Activated CD4-positive, alpha-beta T cell treated with anti-CD3 and anti-CD28 coated beads for 48 hours (primary cell): ENCODE measurements at places on chromosomes 5 and 9.

DNA sequence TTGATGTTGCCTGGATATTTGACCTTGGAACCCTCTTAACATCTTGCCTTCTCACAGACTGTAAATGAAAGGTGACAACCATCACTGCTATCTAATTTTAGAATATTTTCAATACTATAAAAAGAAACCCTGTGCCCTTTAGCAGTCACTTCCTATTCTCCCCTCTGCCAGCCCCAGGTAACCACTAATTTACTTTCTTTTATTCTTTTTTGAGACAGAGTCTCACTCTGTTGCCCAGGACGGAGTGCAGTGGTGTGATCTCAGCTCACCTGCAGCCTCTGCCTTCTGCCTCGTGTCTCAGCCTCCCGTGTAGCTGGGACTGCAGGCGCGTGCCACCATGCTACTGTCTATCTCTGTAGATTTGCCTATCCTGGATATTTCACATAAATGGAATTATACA lies 43.6 kb downstream of the FRMPD1 start:
- no peak for DNase-seq

GRCh38 chr5:10333154-10334006 lies 20.1 kb upstream of the MARCHF6 start:
- peak; percentile 19 for DNase-seq

GRCh38 chr5:37640088-37640487 lies 199.8 kb downstream of the GDNF start:
- DNase-seq, result no peak

GRCh38 chr9:94622087-94622800 lies 17.1 kb downstream of the FBP1 start:
- no peak for DNase-seq

- DNase-seq, result no peak
These were observed 590.8 kb upstream of the BRINP1 start for GRCh38 chr9:119959846-119960545.

DNA sequence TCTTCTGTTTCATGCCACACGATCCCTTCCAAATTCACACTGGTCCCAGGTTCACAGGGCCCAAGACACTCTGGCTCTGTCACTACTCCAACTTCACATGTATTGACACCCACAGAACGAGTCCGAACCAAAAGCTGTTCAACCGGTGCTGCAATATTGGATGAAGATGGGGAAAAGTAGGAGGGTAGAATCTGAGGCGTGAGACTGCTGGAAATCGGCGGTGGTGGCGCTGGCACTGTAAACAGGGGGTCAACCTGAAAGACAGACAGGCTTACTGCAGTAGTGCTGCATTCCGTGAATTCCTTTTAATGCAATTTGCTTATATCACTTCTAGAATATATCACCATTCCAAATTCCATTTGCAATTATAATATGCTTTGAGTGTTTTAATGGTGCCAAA lies 45.4 kb downstream of the ZNF608 start:
- no peak for DNase-seq

GRCh38 chr5:52995914-52996313 lies 6.8 kb downstream of the ITGA2 start:
- no peak for DNase-seq

- peak; percentile 32 for DNase-seq
These were observed 343.0 kb downstream of the RAB3C start for GRCh38 chr5:58925627-58926540.

- no peak for DNase-seq
These were observed 87.7 kb upstream of the CKMT2 start for GRCh38 chr5:81145329-81145935.

- DNase-seq, result no peak
These were observed 120.9 kb downstream of the ADAMTSL1 start for GRCh38 chr9:18594837-18595236.

GRCh38 chr5:66573733-66574132 lies 22.5 kb upstream of the MAST4 start:
- DNase-seq, result no peak

DNA sequence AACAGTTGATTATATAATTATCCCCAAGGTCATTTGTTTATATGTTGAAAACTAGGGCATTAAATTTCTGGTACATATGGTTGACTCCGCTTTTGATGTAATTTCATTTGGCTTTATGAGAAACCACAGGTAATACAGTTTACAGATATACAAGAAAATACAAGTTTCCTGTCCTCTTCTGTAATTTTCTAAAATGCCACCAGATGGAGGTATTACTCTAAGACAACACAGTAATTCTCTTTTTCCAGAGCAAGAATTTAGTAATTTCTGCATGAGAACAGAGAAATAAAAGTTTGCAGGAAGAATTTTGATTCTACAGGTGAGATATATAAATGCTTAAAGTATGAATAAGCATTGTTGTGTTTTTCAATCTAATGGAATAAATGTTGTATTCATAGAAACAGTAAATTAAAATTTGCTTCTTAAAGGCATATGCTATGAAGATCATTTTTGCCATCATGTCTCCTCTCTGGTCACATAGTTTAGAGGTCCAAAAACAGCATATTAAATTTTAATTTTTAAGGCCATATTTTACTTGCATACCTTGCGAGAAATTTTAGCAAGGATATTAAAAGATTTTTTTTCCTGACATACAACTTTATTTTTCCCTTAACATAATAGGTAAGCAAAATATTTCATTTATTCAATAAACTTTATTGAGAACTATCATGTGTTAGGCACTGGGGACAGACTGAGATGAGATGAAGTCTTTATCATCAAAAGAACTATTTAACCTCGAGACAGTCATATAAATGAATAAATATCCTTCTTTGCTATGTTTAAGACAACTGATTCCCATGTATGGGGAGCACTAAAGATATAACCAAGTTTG lies 22.7 kb downstream of the CHD1 start:
- no peak for DNase-seq

DNA sequence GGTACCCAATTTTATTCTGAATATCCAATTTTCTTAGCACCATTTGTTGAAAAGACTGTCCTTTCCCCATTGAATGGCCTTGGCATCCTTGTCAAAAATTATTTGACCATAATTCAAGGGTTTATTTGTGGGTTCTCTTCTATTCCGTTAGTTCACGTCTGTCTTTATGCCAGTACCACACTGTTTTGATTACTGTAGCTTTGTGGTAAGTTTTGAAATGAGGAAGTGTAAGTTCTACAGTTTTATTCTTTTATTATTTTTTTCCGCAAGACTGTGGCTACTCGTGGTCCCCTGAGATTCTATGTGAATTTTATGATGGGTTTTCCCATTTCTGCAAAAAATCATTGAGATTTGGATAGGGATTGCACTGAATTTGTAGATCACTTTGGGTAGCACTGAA lies 402.6 kb downstream of the PLK2 start:
- no peak for DNase-seq

- DNase-seq, result no peak
These were observed 36.1 kb downstream of the TAF11L14 start for GRCh38 chr5:17670353-17670752.

- DNase-seq, result no peak
These were observed 114.9 kb downstream of the GAPVD1 start for GRCh38 chr9:125376261-125377226.

DNA sequence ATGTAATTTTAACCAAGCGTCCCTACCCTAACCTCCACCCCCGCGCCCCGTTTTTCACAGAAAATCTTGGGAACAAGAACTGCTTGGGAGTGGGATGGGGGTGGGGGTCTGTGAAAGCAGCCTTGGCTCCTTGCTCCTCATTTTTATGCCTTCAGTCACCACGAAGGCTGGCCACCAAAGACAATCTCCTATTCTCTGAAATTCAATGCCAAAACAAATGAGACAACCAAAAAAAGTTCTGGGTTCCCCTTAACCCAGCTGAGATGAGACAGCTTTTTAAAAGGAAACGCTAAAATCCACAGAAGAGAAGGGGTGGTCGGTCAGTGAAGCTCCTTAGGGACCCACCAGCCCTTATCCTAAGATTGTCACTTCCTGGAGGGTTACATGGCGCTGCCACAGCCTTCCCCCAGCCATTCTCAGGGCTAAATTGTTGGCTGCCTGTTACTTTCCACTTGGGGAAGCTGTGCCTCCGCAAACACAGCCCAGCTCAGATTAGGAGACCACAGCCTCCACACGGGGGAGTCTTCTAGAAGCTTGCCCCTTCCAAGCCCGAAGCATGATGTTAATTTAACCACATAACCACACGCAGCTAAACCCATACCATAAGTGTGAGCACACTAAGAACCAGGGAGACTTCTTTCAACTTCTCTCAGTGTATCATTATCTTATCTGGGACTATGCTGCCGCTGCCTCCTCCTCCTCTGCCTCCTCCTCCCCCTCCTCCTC lies 136.3 kb downstream of the FOXD1 start:
- peak; percentile 26 for DNase-seq

GRCh38 chr5:120628156-120628555 lies 164.1 kb downstream of the PRR16 start:
- no peak for DNase-seq

DNA sequence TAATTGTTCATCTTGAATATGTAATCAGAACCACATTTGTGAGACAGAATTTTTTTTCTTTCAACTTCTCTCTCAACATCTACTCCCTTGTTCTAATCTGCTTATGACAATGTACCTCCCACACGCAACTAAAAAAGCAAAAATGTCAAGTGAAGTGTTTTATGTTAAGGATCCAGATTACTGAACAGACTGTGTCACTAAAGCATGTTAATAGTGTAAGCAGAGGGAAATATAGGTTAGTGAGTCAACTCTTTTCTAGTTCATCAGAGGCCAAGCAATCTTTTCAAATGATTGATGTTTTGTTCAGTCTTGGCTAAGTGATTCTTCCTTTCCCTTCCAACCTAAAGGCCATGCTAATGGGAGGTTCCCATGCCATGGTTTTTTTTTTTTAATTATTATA lies 34.7 kb upstream of the IDNK start:
- DNase-seq, result no peak

GRCh38 chr9:34343090-34343489 lies 13.7 kb downstream of the NUDT2 start:
- DNase-seq, result no peak

GRCh38 chr5:36152324-36153297 lies 700 bp downstream of the SKP2 start:
- no peak for DNase-seq

GRCh38 chr5:125450771-125451170 lies 704.3 kb upstream of the ZNF608 start:
- no peak for DNase-seq

DNA sequence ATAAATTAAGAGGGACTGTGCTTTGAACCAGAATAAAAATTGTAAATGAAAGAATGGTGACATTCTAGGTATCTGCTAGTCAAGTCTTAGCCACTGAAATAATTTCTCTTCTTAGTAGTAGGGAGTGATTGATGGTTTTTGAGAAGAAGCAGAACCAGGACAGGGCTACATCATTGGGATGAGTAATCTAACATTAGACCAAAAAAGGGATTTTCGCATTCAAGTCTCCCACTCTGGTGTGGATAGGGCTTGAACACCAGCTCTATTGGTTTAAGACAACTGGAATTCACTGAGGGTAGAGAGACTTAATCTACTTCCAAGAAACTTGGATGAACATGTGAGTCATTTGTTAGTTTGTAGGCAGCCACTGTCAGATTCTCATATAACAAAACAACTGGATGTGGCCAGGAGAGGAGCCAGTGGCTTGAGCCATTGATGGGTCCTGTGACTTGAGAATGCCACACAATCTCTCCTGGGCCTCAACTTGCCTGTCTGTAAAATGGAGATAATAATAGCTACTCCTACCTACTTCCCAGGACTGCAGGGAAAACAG lies 16.6 kb downstream of the FAT2 start:
- no peak for DNase-seq

DNA sequence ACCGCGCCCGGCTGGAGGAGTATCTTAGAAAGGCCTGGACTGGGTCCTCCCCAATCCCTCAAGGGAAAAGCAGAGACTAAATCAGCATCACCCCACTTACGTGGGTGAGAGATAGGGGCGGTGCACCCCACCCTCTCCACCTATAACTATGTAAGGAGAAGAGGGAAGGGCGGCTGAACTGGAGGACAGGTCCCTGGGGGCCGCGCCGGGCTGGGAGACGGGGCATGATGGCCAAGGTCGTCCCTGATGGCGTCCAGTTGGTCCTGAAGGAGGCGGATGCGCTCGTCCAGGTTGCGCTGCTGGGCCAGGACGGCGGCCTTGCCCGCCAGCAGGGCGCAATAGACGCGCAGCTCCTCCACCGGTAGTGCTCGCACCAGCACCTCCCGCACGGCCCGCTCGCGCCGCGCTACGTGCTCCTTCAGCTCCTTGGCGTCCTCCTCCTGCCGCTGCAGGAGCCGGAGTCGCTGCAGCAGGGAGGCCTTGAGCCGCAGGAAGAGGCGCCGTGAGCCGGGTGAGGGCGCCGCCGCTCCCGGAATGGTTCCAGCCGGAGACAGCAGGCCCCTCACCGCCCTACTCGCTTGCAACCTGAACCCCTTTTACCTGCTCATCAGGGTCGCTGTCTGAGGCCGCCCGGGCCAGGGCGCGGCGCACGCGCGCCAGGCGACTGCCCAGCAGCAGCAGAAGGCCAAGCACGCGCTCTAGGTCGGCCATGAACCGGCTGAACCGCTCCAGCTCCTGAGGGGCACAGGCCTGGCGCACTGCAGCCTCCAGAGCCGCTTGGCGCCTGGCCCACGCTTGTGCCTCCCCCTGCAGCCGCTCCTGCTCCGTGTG lies 7.6 kb downstream of the SHROOM1 start:
- peak; percentile 51 for DNase-seq

GRCh38 chr9:86075132-86076109 lies 23.9 kb downstream of the GOLM1 start:
- peak; percentile 45 for DNase-seq

- DNase-seq, result no peak
These were observed 852.3 kb upstream of the DMAC1 start for GRCh38 chr9:8651846-8652215.

GRCh38 chr9:77764894-77765780 lies 117.0 kb upstream of the GNA14 start:
- DNase-seq, result no peak

DNA sequence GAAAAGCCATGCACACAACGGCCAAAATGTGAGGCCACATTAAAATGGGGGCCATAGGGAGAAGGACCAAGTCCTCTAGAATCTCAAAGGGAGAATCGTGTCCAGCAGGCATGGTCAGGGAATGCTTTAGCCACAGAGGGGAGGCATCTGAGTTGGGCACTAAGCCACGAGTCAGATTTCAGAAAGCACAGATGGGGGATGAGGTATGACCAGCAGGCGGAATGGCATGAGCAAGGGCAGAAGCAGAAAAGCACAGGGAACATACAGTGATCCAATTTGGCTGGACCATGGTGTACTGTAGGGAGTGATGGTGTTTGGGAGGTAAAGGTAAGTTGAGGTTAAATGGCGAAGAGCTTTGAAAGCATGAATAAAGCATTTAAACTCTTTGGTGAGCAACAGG lies 214.6 kb downstream of the TLE1 start:
- no peak for DNase-seq

DNA sequence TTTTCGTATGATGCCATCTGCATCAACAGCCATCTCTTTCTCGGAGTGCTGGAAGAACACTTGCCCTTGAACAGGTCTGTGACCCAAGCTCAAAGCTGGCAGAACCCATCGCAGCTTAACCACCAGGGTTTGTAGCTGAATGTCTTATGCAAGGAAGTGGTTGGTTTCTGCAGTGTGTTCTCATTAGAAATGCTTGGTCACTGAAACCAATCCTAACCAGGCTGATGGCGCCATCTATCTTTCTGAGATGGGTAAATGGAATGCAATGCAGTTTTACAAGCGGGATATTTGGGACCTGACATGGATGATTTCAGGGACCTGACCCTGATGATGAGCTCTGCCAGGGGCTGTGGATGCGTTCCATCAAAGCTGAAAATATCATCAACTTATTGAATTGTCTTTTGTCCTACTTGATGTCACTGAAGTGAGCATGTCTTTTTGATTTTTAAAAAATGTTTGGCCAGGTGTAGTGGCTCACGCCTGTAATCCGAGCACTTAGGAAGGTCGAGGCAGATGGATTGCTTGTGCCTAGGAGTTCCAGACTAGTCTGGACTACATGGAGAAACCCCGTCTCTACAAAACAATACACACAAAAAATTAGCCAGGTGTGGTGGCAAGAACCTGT lies 28.7 kb downstream of the DMRT3 start:
- DNase-seq, result peak; percentile 14
